ENCODE measurements at places on chromosomes 6 and 20.

- no peak for DNase-seq
These were observed 217.3 kb upstream of the SULF2 start for GRCh38 chr20:48002517-48002970.

DNA sequence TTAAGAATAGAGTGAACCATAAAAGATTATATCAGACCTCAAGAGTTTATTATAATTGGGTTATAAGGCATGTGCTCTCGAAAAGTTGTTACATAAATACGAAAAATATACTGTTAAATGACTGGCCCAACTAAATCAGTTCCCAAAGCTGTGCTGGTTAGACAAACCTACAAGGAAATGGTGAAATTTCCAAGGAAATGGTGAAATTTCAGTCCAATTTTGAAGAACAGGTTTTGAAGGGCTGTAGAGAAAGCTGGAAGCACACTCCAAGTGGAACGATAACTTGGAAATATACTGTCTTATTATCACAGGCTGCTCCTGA, 400 bp upstream of the TRMT11 start:
- no peak for DNase-seq

DNA sequence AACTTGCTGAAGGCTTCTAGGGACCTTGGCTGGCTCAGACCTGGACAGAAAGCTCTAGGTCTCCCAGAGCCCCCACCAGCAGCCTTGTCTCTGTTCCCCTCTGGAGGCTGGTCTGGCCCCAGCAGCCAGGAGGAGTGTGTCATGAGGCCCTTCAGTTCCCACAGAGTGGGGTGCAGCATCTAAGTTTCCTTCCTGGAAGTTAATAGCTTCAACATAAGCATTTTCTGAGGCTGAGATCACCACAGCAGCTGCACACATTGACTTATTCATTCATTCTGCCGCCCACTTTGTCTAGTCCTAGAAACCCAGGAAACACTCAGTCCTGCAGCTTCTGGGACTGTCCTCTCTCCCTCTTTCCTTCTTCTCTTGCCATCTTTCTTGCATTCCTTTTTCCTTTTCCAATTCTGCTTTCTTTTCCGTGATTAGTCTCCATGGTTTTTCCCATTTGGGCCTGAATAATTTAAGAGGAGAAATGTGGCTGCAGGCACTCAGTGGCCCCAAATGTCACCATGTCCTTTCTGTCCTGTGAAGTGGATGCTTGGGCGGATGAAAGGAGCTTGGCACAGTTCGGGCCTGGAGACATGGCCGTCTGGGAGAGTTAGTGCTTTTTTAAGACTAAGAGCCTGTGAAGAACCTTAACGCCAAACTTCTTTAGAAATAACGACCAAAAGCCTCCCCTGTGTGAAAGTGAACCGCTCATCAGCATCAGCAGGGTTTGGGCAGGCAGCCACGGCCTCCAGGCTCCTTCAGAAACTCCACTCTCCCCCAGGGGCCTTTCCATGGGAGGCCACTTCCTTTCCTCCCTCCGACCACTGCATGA, 31.0 kb upstream of the PCMTD2 start:
- DNase-seq: no peak

GRCh38 chr20:35617397-35618262, 2.0 kb downstream of the SPAG4 start:
- DNase-seq: peak; percentile 56

DNA sequence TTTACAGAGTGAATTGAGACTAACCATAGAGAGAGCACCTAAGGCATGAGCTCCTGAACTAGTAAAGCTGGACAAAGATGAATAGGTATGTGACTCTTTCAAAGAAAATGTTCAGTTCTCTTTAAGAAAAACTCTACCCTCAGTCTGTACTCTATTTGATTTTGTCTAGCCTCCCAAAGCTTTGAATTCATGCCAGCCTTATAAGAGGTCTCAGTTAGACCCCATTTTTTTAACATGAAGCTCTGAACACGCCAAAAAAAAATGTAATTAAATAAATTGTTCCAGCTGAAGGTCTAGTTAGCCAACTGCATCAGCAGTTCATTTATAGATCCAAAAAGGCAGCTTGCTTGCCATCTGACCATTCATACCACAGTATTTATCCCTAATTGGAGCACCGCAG, 71.6 kb downstream of the COL9A1 start:
- no peak for DNase-seq

GRCh38 chr6:134216301-134217010, 101.5 kb downstream of the SGK1 start:
- DNase-seq: no peak

- DNase-seq: no peak
These were observed 42.9 kb downstream of the UQCC1 start for GRCh38 chr20:35368666-35369423.

GRCh38 chr20:48802216-48802615, 25.6 kb downstream of the PREX1 start:
- no peak for DNase-seq

DNA sequence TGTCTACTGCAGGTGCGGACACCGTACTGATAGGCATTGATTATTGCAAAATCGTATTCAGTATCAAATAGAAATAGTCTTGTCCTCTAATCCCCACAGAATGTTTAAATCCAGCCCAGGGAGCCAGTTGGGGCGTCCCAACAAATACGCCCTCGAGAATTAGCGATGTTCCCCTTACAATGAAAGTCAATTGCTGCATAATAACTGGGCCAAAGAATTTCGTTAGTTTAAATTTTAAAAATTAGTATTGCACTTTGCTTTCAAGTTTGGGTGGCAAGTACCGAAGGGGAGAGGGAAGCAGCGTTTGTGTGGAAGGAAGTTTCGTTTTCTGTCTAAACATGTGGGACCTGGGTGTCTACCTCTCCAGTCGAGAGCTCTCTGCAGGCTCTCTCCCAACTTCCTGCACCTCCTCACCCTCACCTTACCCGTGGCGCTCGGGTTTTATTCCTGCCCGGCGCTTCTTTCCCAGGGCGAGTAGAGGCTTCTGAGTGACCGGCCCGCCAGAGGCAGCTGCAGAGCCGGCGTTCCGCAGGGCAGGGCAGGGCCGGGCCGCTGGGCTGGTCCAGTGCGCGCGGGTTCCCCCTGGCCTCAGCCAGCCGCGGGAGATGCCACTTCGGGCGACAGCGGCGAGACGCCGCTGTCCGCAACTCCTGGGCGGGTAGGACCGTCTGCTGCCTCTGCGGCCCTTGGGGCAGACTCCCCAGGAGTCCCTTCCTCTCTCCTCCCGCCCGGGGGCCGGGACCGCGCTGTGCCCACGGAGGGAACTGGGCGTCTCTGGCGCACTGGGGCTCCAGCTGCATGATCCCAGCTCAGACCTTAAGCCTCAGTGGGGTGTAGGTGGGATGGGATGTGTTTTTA, 862 bp upstream of the TFAP2C start:
- DNase-seq: no peak

GRCh38 chr6:5706124-5707033, 300.3 kb downstream of the NRN1 start:
- no peak for DNase-seq

DNA sequence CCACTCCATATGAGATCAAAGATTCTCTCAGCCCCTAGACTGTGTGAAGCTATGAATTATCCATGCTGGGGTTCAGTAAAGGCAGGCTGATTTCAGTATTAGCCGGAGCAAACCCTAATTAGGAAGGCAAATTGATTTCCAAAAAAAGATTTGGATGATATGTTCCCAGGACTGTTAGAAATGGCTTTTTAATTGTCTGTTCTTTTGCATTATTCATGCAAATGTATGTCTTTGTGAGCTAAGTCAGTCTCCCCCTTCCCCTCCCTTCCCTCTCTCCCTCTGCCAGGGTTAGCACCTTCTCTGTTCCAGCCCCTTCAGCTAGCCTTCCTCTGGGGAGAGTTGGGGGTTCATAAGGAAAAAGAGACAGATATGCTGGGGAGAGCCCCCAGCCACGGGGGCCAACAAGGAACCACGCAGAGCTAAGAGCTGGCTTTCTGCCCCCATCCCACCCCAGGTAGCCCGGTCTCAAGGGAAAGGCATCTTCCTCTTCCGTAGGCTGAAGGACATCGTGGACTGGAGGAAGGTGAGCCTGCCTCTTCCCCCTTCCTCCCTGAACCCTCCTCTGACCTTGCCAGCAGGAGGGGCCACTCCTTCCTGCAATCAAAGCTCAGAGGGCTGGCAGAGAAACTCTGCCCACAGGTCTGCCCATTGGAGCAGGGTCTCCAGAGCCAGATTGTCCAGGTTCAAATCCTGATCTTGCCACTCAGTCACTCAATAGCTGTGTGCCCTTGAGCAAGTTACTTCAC, 32.3 kb downstream of the PDRG1 start:
- DNase-seq: no peak

GRCh38 chr20:44418069-44418905, 57.4 kb upstream of the TTPAL start:
- no peak for DNase-seq

GRCh38 chr6:78578430-78578829, 288.9 kb upstream of the IRAK1BP1 start:
- DNase-seq: no peak

- DNase-seq: no peak
These were observed 862.7 kb upstream of the FLRT3 start for GRCh38 chr20:15200147-15200565.

DNA sequence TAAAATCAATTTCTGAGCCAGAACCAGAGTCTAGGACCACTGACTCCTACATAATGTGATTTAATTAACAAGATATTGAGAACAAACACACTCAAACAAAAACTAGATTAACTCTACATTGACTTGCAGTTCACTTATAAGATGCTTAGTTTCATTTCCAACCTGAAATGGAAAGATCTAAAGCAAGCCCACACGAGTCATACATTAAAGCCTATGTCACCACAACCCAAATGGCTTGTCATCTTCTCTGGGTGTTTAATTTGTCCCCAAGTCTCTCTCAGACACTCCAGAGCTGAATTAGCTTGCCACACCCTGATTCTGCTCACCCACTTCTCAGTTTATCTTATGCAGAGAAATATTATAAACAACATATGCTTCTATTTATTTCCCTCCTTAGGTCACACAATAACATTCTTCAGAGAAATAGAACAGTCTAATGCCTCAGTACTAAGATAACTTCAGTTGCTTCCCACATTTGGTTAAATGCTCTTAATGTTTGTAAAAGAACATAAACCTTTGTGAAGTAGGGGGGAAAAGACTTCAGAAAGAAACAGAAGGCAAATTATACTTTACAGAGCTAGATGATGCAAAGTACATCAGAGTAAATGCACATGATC, 8.8 kb upstream of the FBXO30 start:
- no peak for DNase-seq

- DNase-seq: no peak
These were observed 131.0 kb downstream of the ANKRD60 start for GRCh38 chr20:58097429-58097828.

GRCh38 chr20:20528861-20529260, 161.0 kb downstream of the INSM1 start:
- no peak for DNase-seq

DNA sequence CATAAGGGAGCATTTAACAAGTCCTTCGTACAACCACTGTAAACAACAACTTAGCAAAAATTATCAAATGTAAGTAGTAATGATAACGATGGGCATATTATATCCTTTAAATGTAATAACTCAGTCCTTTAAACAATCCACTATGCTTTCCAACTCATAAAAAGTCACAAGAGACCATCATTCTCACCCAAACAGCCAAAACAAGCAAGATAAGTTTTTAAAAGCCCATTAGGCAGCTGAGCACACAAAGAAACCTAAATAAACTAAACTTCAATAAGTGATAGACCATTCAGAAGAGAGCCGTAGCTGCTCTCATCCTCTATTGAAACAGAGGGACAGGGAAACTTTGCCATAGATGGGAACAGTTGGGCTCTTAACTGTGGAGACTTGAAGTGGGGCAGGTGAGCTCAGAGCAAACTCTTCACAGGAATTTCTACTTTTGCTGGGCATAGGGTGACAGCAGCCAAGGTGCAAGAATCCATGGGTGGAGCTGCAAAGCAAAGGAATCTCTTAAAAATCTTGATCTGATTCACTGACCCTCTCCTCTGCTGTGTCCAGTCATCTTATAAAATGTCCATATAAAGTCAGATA, 22.5 kb downstream of the RAB22A start:
- DNase-seq: no peak

DNA sequence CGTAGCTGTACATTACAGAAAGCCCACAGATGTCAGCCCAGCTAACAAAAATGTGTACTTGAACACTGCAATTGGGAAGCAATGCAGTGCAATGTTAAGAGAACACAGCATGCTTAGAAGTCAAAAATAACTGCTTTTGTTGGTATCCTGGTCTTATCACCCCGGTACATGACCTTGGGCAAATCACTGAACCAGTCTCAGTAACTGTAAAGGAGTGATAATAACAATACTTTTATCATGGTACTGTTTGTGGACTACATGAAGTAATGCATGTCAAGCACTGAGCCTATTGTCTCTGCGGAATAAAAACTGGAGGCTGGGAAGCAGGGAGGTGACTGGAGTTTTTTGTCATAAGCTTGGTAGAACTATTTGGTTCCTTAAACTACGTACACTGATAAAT, 44.7 kb upstream of the SPDEF start:
- no peak for DNase-seq

DNA sequence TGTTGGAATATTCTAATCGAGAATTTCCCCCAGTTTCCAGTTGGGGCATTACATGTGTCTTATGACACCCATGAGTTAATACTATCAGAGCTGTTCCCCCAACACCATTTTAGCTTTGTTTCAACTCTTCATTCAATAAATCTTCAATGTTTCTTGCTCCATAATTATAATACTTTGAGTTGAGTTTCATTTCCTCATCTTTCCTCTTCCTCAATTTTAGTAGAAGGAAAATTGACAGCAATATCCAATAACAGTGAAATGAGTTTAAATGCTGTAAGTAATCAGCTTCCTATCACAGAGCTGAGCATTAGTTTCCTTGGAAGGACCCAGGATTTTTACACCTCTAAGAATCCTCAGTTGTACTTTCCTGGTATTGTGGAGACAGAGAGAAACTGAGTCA, 1.0 kb upstream of the STMND1 start:
- no peak for DNase-seq

DNA sequence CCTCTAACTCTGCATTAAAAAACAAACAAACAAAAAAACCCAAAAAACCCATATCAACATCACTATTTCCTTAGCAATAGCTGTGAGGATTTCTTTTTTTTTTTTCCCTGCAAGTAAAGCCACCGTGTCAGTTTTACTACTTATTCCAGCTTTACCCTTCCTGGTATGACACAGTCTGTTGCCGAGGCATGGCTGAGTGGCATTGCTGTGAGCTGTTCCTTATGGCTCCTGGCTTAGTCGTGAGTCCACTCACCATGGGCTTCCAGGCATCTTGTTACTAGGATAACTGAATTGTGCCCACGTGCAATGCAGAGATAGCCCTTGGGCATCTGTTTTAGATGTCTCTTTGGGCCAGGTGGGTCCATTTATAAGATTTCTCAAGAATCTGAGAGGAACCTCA, 84.8 kb downstream of the LRRC1 start:
- no peak for DNase-seq
